Central memory CD4-positive, alpha-beta T cell (primary cell): ENCODE measurements at places on chromosomes 3 and 15.

- DNase-seq = no peak
Measured at GRCh38 chr3:44883999-44884431, 9.6 kb downstream of the TGM4 start.

- DNase-seq = no peak
Measured at GRCh38 chr3:197541756-197542539, 13.8 kb downstream of the BDH1 start.

DNA sequence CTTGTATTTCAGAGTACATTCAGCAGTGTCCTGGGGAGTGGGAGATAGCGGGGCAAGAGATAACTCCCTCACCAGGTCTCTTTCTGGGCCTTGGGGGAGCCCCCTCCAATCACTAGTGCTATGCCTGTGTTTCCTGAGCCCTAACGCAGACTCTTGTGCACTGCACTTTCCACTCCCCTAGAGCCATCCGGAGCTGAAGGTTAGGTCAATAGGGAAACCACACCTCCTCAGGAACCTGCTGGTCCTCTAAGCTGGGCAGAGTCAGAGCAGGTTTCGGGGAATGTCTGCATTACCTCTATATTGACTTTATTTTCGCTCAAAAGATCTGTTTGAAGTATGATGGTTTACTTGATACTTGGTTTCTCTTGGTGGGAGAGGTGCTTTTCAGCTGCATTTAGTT is 617.0 kb upstream of the ROBO1 start:
- no peak for DNase-seq

- no peak for DNase-seq
Measured at GRCh38 chr15:91537856-91538255, 315.7 kb upstream of the SLCO3A1 start.

- no peak for DNase-seq
Measured at GRCh38 chr3:175258763-175259162, 399.6 kb downstream of the NAALADL2 start.

- DNase-seq = no peak
Measured at GRCh38 chr15:41921167-41921566, 27.3 kb upstream of the SPTBN5 start.
